ENCODE measurements at places on chromosomes 4 and X.

DNA sequence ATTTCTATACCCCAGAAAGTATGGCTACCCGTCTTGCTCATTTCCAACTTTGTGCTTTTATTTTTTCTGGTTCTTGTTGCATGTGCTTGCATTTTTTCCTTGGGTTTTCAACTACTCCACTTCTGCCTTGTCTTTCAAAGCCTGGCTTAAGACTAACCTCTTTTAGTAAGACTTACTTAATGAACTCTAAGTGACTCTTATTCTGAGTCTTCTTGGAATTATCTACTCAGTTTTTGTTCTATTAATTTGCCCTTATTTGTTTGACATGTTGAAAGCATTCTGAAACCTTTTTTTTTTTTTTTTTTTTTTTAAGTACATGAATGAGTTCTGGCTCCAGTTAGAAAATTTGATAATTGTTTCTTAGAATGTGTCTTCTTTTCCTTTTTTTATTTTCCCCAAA is 74.8 kb downstream of the SLIT2 start:
- DNase-seq: no peak

GRCh38 chr4:16729336-16729735 is 169.1 kb downstream of the LDB2 start:
- DNase-seq: no peak

GRCh38 chr4:107216379-107216778 is 180.3 kb upstream of the DKK2 start:
- DNase-seq: no peak

DNA sequence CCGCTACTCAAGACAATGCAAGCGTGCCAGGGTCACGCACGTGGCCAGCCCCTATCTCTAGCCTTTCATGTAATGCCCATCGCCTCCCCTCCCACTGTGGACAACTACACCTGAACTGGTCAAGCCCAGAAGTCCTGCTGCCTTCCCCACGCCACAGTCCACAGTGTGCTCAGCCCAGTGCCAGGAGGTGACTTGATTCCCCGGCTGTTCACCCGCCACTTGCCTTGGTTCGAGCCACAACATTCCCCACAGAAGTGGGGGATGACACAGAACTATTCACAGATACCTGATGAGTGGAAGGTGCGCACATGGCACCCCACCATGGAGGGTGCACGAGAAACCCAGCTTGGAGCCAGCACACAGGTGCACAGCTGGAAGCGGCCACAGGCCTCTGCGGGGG is 6.8 kb downstream of the ARHGAP4 start:
- no peak for DNase-seq

DNA sequence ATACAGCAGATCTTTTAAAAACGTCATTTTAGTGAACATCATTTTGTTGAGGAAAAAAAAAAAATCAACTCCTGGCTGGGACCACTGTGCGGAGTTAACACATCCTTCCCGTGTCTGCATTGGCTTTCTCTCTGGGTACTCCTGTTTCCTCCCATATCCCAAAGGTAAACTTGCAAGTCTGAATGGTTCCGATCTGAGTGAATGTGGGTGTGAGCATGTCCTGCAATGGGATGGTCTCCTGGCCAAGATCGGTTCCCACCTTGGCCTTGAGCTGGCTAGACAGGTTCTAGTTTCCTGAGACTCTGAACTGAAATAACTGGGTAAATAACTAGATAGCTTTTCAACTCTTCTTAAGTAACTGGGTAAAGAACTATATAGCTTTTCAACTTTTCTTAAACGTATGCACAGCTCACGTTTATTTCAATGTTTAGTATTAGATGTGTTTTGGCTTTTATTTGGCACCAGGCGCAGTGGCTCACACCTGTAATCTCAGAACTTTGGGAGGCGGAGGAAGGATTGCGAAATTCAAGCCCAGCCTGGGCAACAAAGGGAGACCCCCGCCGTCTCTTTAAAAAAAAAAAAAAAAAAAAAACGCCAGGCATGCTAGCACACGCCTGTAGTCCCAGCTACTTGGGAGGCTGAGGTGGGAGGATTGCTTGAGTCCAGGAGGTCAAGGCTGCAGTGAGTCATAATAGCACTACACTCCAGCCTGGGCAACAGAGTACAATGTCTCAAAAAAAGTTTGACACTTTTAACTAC is 14.0 kb downstream of the RBMX start:
- DNase-seq: no peak

- no peak for DNase-seq
These were observed 117.8 kb upstream of the ENPP6 start for GRCh38 chr4:184335520-184335919.

All from stimulated activated CD8-positive, alpha-beta memory T cell treated with anti-CD3 and anti-CD28 coated beads, Interleukin-7, amount 100 ng/mL, for 24 hours (primary cell).